ENCODE measurements at places on chromosomes 7 and 10.

GRCh38 chr7:158365267-158365666 lies 222.4 kb downstream of the PTPRN2 start:
- DNase-seq: no peak

- DNase-seq: no peak
These were observed 83.4 kb upstream of the SMNDC1 start for GRCh38 chr10:110387983-110388686.

- no peak for DNase-seq
These were observed 497.3 kb upstream of the GALNT17 start for GRCh38 chr7:70634610-70635068.

- no peak for DNase-seq
These were observed 122.8 kb downstream of the KAT6B start for GRCh38 chr10:74949034-74949832.

DNA sequence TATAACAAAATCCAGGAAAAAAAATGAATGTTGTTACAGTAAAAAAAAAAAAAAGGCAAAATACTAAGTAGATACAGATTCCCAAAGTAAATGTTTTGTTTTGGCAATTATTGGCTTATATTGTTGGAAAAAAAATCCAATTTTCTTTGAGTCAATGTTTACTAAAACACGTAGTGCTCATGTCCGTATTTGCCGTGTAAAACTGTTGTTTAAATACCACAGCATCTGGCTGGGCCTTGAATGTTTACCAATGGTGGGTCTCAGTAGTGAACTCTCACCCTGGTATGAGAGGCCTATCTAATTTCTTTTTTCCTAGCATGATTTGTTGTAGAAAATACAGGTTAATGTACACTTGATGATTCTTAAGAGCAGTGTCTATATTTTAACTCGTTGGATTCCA lies 41.4 kb upstream of the SLC26A5 start:
- DNase-seq: no peak

DNA sequence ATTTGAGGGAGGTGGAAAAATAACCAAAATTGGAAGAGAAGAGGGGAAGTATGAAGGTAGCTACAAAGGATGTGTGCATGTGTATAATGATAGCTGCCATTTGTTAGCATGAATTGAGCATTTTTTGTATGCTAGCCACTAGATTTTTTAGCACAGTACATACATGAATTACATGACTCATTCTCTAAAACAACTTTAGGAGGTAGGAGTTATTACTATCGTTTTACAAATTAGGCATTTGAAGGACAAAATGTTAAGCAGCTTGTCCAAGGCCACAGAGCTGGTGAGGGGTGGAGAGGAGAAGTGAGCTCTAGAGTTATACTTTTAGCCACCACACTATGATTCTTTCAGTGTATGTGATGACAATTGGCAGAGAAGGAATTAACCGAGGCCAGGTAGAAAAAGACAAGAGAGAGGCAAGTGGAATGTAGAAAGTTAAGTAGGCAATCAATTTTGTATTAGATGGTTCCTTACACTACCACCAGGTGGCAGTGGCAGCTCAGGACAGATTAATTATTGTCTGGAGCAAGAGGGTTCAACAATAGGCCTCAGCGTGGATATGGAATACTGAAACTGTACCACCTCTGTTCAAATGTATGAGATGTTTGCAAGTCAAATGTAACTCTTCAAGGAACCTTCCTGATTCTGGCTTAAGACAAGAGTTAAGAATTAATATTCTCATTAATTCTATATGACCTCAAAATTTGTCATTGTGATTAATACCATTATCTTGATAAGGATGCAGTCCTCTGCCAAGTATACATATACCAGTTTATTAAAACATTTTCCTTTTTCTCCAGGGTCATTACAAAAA lies 128.0 kb downstream of the MBL2 start:
- peak; percentile 7 for DNase-seq

- no peak for DNase-seq
These were observed 74.2 kb downstream of the MINPP1 start for GRCh38 chr10:87578842-87579401.

DNA sequence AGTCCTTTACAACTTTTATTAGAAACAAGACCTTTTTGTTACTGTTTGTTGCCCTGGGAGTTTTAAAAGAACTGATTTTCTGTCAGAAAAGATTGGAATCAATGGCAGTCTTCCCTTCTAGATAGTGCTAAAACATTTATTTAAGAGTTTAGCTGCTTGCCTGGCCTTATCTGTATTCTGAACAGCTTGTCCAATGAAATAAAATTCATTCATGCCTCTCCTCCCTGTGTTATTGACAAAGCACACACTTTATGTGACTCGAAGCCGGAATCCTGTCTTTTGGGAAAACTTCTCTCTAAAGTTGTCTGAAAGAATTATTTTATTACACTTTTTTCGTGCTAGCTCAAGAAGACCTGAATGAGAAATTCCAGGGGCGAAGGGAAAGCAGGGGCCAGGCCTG lies 992.5 kb downstream of the TYW1 start:
- DNase-seq: no peak

DNA sequence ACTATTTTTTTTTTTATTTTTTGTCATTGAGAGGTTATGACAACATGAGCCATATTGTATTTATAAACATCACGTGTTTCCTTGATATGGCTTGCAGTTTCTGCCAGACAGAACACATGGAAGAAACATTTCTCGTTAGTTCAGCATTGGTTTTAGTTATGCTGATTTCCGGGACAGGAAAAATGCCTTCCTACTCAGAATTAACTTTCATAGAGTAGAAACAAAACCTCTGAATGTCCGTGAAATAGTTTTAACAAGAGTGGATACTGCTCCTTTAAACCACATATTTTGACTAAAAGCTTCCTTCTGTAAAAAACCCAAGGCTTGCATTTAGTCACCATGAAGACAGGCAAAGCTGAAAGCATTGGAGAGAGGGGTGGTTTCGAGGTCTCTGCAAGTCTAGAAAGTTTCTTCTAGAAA lies 240.4 kb downstream of the KIAA1217 start:
- DNase-seq: no peak

- DNase-seq: no peak
These were observed 262.8 kb upstream of the KLF14 start for GRCh38 chr7:130996833-130997231.

DNA sequence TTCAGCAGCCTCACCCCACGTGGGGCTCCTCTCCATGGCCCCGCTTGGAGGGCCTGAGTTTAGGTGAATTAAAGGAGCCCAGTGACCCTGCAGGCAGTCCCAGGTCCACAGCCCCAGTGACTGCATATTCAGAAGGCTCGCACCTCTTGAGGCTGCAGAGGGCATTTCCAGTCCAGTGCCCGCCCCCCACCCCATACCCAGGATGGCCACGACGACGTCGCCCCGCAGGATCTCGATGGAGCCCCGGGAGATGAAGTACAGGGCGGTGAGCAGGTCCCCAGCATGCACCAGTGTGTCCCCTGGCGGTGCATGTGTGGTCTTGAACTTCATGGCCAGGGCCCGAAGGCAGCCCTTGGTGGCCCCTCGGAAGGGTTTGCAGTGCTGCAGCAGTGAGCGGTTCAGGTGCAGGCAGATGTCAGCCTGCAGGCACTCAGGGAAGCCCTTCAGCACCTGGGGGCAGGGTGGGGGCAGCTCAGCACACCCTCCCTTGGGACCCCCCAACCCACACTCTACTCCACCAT lies 28.1 kb downstream of the KCNH2 start:
- DNase-seq: no peak

GRCh38 chr7:90832726-90833125 lies 236.6 kb downstream of the CDK14 start:
- no peak for DNase-seq

GRCh38 chr7:97025983-97026714 lies 1.5 kb upstream of the DLX5 start:
- no peak for DNase-seq

DNA sequence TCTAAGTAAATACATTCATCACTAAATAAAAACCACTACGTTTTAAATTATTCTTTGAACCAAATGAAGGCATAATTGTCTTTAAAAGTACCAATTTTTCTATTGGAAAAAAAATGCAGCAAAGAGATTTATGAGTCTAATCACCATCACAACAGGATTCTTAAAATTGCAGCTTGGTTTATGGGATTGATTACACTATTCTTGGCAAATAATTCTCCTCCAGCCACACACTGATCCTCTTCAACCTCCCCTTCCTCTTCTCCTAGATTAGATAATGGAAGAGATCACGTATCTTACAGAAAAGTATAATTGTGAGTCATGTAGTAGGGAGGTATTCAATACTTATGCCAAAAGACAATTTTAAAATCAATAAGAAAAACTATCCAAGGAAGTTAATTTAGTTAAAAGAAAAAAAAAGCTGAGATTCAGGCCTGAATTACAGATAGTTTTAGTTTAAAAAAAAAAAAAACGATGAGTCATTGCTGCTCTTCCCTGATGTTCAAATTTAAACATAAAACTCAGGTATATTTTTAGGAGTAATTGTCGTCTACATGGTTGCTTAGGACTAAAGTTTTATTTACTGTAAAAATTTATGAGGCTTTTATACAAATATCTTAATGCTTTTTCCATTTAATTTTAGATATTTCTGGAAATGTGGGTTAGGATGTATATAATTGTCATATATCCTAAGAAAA lies 133.7 kb upstream of the CDK1 start:
- DNase-seq: no peak

- DNase-seq: no peak
These were observed 40.5 kb upstream of the GSAP start for GRCh38 chr7:77456696-77457095.

DNA sequence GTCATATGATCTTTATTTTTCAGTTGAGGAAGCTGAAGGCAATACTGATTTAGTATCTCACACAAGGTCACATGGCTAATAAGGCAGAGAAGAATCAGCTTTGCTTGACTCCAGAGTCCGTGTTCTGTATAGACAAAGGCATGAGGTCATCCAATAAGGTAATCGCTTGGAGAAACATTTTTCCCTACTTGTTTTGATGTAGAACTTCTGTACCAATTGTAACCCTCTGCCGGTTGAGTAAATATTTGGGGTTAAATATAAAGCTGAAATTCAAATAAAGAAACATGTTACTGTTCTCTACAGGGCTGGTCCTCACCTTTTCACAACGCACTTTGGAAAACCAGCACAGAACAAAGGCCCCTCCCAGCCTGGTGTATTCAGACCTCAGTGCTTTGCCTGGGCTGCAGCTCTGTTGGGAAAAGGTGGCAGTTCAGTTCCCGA lies 83.0 kb upstream of the INSYN2A start:
- no peak for DNase-seq

DNA sequence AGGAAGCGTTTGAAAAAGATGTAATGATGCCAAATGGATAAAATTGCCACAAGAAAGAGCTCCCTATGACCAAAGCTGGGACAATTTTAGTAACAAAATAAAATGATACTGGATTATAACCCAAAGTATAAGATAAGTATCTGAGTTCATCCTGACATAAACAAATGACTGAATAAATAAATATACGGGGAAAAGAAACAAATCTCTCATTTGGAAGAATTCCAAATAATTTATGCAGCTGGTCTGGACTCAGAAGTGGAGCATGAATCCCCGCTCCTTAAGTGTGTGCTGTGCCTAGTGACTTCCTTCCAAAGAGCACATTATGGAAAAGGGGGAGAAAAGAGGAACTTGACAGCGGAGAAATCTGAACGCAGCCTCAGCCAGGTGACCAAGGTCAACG lies 186.2 kb downstream of the RAMP3 start:
- no peak for DNase-seq

DNA sequence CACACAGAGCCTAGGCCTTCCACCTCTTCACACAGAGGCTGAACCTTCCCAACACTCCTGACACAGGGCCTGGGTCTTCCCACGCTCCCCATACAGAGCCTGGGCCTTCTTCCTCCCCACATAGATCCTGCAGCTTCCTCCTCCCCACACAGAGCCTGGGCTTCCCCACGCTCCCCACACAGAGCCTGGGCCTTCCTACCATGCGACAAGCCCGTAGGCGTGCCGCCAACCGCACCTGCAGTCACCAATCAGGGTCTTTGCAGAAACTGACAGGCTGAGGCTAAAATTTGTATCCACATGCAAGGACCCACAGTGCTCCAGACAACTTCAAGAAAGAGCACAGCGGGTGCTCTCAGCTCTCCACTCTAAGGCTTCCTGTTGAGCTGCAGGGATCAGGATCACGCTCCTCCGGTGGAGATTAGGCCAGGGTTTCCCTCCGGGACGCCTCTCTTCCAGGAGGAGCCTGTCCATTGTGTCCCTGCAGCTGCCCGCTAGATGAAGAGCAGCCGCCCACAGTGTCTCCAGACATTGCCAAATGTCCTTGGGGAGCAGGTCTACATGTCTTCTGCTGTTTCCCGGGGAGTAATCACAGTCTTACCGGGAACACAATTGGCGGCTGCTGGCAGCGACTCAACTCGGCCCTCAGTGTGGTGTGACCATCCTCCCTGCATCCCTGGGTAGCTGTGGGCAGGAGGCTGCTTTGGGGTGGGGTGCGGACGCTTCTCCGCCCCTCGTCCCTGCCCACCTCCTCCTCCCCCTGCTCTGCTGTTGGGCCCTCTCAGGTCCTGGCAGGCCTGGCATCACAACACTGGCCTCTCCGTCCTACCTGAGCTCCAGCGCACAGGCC lies 9.7 kb downstream of the CFAP46 start:
- no peak for DNase-seq

DNA sequence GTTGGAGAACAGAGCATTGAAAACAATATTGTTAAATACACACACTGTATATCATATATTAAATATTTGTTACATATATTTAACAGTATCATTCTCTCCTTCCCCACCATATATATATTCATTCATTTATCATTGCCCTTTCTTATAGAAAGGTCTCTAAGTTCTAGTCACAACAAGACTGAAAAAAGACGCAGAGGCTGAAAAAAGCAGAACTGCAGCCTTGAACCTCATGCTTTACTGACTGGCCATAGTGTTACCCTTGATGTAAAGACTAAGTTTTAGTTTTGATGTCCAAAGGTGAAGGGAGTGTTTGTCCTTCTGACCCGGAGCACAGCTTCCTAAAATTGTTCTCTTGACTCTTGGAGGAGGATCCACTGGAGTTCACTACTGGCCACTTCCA lies 247.9 kb downstream of the PTEN start:
- DNase-seq: no peak

GRCh38 chr10:113753020-113753692 lies 1.7 kb downstream of the PLEKHS1 start:
- DNase-seq: no peak

- no peak for DNase-seq
These were observed 71.2 kb downstream of the AOAH start for GRCh38 chr7:36653008-36653662.

- DNase-seq: no peak
These were observed 108.5 kb downstream of the ST7 start for GRCh38 chr7:117061751-117062150.

- no peak for DNase-seq
These were observed 514.2 kb downstream of the ARL4A start for GRCh38 chr7:13201628-13202027.

GRCh38 chr7:6618621-6619020 lies 3.2 kb downstream of the ZNF853 start:
- DNase-seq: no peak

- DNase-seq: no peak
These were observed 354.5 kb downstream of the TFEC start for GRCh38 chr7:115676080-115676479.
